ENCODE measurements at places on chromosomes 4 and X.

GRCh38 chr4:173195109-173195508, 26.5 kb downstream of the GALNT7 start:
- DNase-seq = no peak

DNA sequence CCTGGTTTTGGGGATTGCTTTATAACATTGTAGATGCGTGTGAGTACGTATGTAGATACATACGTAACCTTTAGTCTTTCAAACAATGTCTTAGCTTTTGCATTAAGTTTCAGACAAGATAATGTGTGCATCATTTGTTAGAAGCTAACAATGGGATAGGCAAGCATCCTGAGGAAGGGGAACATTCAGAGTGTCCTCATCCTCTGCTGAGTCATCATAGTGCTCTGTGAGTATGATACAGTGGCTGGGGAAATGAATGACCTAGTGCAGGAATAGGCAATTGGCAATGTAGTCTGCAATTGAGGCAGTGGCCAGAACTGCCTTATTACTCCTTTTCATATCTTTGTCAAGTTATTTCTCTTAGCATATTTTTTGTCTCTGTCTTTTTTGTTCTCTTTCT, 7.3 kb downstream of the NAP1L5 start:
- DNase-seq = no peak

GRCh38 chr4:40214038-40214437, 17.2 kb downstream of the RHOH start:
- no peak for DNase-seq

DNA sequence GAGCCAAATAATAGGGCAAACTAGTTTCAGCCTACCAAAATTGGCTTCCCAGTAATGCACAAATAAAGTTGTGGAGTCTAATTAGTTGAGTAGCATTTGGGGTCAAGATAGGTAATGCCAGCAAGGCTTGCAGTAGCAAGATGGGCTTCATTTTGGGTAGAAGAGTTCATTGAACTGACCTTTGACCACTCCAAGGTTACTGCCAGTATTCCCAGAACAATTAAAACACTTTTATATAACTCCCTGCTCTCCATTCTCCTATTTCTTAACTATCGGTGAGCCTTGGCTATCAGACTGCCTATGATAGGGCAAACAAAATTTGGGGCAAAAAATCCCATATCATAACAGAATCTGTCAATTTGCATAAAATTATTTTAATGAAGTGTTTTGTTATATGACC, 7.1 kb downstream of the DNAAF6 start:
- DNase-seq = no peak

- DNase-seq = no peak
These were observed 2334.0 kb downstream of the PCDH7 start for GRCh38 chr4:33054161-33054560.

GRCh38 chr4:125961626-125962025, 646.9 kb downstream of the FAT4 start:
- DNase-seq = no peak

Measured in LNCaP clone FGC (cell line).